ENCODE measurements at places on chromosomes 3 and 15. TPM values are rescaled to one million over a fixed set of nuclear protein-coding genes. Genes with fewer than 3 reads are reported as not detected.
A peak's percentile ranks its signal among the peaks of the same experiment; 100 is the strongest.

The CNOT10 gene
- total RNA-seq: 27.9 TPM

The P3H2 gene
- 2.7 TPM for total RNA-seq

The CAV3 gene
- total RNA-seq: not detected

The TNFSF10 gene
- total RNA-seq: 24.6 TPM

The HPS3 gene
- total RNA-seq: 22.5 TPM

GRCh38 chr3:177515786-177516157 lies 318.5 kb upstream of the TBL1XR1 start:
- no peak for DNase-seq

- DNase-seq: peak; percentile 33
Measured at GRCh38 chr3:141646760-141647561, 91.1 kb upstream of the RNF7 start.

DNA sequence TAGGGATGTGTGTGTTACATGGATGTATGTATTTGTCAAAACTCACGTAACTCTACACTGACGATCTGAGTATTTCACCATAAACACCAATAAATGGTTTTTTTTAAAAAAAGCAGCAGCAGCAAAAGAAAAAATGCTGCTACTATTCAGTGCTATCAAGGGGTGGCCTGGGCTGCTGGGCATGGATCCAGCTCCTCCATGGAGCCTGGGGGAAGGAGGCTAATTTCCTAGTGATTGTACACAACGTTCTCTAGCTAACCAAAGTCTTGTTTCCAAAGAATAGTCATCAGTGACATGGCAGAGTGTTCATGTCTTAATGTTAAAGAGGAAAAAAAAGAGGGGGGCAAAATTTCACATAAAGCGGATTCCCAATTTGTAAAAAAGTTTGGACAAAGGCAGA lies 29.0 kb downstream of the POMGNT2 start:
- DNase-seq: no peak

DNA sequence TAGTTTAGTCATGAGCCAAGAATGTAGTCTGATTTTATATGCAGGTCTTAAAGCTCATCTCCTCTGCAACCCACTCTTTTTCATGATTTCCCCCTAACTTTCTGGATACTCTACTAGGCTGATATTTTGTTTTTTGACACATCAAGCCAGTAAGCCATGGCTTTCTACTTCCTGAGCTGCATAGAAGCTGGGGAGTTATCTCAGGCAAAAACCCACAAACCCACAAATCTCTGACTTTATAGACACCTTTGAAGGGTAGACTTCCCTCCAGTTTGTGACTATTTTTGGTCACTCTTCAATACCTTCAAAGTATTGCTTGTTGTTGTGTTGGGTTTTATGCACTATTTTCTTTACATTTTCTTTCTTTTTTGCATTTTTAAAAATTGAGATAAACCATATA lies 28.6 kb downstream of the TMEM202 start:
- DNase-seq: no peak

GRCh38 chr3:24454856-24455255 lies 39.8 kb downstream of the THRB start:
- no peak for DNase-seq

- no peak for DNase-seq
Measured at GRCh38 chr15:79341396-79341795, 30.5 kb downstream of the TMED3 start.

GRCh38 chr15:48466820-48467219 lies 135.6 kb downstream of the DUT start:
- no peak for DNase-seq

DNA sequence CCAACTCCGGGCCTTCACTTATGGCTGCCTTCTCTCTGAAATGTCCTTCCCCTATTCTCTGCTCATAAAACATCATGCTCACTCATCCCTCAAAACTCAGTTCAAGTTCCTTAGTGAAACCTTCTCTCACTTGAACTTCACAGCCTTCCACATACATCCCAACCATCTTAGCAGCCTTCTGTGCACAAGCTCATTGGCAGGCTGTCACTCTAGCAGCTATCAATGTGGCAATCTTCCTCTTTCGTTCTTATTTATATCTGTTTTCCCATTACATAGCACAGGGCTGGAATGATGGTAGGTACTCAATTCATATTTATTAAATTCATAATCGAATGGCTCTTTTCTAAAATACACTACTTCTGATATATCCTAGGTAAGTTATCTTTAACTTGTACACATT lies 66.4 kb upstream of the MCTP2 start:
- DNase-seq: no peak

Data from tibial nerve (tissue), 4 donors.